ENCODE measurements at places on chromosomes 2 and 18. TPM values are rescaled to one million over a fixed set of nuclear protein-coding genes. Genes with fewer than 3 reads are reported as not detected.

The OR6B2 gene
- not detected for total RNA-seq

DNA sequence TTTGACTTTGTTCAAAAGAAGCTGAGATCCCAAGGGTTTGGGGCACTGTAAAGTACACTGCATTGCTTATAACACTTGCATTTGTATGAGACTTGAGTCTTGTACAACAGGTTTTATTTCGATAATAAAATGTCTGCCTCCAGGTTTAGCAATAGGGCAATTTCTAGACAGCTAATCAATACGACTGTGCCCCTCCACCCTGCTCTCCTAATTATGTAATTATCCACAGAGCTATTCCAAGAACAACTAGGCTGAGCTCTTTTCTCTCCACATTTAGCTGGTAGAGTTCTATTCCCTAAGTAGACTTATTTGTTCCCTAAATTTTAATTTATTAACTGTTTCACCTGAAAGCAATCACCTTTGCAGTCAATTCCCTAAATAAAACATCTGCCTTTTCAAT is 52.9 kb upstream of the LINC00305 start:
- no peak for DNase-seq

The NT5C1B gene
- total RNA-seq = not detected

The HAAO gene
- 1.1 TPM for total RNA-seq

DNA sequence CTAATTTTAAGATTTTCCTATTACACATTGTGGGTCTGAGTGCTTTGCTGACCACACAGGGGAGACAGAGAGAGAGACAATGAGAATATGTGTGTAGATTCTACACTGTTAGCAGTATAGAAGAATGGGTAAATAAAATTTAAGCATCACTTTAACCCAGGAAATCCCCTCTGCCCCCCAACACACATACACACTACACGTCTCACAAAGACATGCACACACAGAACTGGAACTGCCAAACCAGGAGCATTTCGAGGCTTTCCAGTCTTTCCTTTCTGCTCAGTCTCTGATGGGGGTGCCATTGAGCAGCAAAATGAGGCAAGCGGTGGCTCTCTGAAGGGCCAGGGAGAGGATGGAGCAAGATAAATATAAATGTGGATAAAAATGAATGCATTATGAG is 2.5 kb downstream of the MERTK start:
- no peak for DNase-seq

DNA sequence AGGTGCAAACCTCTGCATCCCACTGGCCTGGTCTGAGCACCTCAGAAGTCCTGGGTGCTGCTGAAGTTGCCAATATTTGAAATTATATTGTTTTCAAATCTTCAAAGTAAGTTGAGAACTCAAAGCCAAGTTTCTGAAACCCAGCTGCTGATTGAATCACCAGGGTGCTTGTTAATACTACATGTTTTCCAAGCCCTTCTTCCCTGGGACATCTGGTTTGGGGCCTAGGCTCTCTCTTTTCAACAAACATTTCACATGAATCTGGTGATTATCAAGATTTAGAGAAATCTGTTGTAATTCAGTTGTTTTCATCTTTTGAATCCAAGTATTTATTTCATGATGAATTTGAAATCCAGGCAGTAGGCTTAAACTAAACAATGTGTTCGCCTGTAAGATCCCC is 24.4 kb downstream of the MLPH start:
- no peak for DNase-seq

Data from activated naive CD8-positive, alpha-beta T cell treated with anti-CD3 and anti-CD28 coated beads for 36 hours (primary cell).